ENCODE measurements at places on chromosomes 4 and X. TPM values are rescaled to one million over a fixed set of nuclear protein-coding genes. Genes with fewer than 3 reads are reported as not detected.

The DDX53 gene
- not detected for total RNA-seq

The DDX3X gene
- total RNA-seq: 235 TPM

The NEUROG2 gene
- not detected for total RNA-seq

The GPR143 gene
- total RNA-seq: not detected

The RTL9 gene
- 0.17 TPM for total RNA-seq

The CENPVL2 gene
- total RNA-seq: not detected

The PPBP gene
- total RNA-seq: not detected

The ATP2B3 gene
- 0.23 TPM for total RNA-seq

The FMR1NB gene
- total RNA-seq: not detected

The INTS6L gene
- total RNA-seq: 7.1 TPM

The CD38 gene
- 1.4 TPM for total RNA-seq

The EXOC1L gene
- not detected for total RNA-seq

The TEX13C gene
- total RNA-seq: not detected

The MAGEA9B gene
- total RNA-seq: not detected

The MOSPD2 gene
- total RNA-seq: 15.4 TPM

The CT45A2 gene
- not detected for total RNA-seq

Data from esophagus muscularis mucosa (tissue), 4 donors.